ENCODE measurements at places on chromosomes 3 and 15. TPM values are rescaled to one million over a fixed set of nuclear protein-coding genes. Genes with fewer than 3 reads are reported as not detected.

DNA sequence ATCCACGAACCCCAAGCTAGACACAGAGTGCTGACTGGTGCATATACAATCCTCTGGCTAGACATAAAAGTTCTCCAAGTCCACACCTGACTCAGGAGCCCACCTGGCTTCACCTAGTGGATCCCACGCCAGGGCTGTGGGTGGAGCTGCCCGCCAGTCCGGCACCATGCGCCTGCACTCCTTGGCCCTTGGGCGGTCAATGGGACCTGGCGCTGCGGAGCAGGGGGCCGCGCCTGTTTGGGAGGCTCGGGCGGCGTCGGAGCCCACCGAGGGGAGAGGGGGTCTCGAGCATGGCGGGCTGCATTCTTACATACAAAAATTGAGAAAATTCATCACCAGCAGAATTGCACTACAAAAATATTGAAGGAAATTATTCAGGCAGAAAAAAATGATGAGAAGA, 120.7 kb upstream of the FAN1 start:
- no peak for DNase-seq

DUOXA1 gene
- 0.03 TPM for polyA plus RNA-seq

RASGRF1 gene
- polyA plus RNA-seq: 0.50 TPM

DNA sequence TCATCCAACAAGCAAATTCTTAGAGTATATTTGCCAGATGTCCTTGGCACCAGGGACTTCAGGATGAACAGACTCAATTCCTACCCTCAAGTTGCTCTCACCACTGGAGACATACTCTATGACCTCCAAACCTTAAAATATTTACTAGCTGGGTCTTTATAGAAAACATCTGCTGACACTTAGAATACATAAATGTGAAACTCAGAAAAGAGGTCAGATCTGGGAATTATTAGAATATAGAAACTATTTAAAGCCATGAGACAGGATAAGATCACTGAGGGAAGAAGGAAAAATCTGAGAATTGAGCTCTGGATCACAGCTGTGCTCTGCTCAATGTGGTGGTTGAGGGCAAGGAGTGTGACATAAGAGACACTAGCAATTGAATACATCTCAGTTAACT, 695.4 kb upstream of the UBE2E2 start:
- DNase-seq: no peak

DNA sequence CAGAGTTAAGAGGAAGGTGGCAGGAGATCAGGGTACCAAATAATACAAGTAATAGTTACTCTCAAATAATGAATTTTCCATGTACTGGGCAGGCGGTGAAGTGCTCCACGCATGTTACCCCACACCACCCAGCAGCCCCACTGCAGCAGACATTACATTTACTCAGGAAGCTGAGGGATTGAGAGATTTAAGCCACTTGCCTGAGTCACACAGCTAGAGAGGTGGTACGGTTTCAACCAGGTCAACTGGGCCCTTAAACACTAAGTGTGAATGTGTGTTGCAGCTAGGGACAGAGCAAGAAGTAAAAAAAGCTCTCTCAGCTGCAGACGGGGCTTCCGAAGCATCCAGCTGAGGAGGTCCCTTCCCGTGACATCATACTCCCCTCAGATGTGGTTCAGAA, 91.3 kb downstream of the PRICKLE2 start:
- DNase-seq: no peak

GRCh38 chr3:138511945-138512344, 77.5 kb downstream of the ESYT3 start:
- no peak for DNase-seq

GRCh38 chr3:8441969-8442559, 59.6 kb upstream of the LMCD1 start:
- DNase-seq: no peak

- no peak for DNase-seq
Observed at GRCh38 chr3:55668359-55668758, 181.3 kb upstream of the WNT5A start.

NR2E3 gene
- not detected for polyA plus RNA-seq

DNAH12 gene
- 0.10 TPM for polyA plus RNA-seq

SMCO1 gene
- polyA plus RNA-seq: not detected

- DNase-seq: peak; percentile 82
Observed at GRCh38 chr3:101940521-101941317, 91.4 kb downstream of the NFKBIZ start.

SCAP gene
- 45.1 TPM for polyA plus RNA-seq

EHHADH gene
- 1.3 TPM for polyA plus RNA-seq

DNA sequence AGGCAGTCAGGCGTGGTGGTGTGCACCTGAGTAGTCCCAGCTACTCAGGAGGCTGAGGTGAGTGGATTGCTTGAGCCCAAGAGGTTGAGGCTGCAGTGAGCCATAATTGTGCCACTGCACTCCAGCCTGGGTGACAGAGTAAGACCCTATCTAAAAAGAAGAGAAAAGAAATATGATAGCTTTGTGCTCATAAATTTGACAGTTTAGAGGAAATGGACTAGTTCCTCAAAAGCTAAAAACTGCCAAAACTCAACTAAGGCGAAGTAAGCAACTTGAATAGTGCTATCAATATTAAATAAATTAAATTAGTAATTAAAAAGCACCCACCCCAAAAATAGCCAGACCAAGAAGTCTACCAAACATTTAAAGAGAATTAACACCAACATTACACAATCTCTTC, 24.5 kb upstream of the SLC15A2 start:
- no peak for DNase-seq

DNA sequence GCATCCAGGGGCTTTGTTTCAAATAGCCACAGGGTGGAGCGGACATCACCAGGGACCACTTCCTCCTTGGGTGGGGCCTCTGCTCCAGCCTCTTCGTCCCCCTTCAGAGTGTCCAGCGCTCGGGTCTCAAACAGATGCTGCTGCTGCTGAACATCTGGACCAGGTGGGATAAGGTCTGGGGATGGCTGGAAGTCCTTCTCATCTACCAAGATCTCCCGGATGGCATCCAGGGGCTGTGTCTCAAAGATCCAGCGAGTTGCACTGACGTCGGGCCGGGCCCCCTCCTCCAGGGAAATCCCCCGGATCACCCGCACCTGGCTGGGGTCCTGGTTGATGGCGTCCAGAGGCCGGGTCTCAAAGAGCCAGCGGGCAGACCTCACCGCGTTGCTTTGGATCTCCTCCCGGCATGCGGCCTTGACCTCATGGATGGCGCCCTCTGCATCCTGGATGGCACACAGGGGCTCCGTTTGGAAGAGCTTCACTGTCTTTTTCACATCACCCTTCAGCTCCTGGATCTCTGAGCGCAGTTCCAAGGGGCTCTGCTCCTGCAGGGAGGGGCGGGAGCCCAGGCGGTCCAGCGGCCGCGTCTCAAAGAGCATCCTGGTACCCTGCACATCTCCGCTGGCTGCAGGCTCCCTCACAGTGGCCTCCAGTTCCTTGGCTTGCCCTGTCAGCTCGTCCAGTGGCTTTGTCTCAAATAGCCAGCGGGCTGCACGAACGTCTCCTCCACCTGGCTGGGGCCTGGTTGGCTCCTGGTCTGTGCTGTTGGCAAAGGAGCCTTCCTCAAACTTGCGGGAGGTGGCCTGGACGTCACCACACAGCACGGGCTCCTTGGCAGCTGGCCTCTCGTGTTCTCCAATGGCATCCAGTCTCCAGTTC, 3.9 kb downstream of the XIRP1 start:
- no peak for DNase-seq

TM4SF1 gene
- polyA plus RNA-seq: 75.3 TPM

All from spleen (tissue), 13 donors.